A172 (cell line): ENCODE measurements at places on chromosomes 7 and 10. TPM values are rescaled to one million over a fixed set of nuclear protein-coding genes. Genes with fewer than 3 reads are reported as not detected.

GRCh38 chr10:5869156-5869555 lies 20.5 kb downstream of the ANKRD16 start:
- no peak for DNase-seq

GRCh38 chr10:89404104-89405047 lies 10.0 kb upstream of the IFIT5 start:
- DNase-seq = no peak

GRCh38 chr10:30534465-30535144 lies 94.9 kb downstream of the LYZL2 start:
- peak; percentile 56 for DNase-seq

GRCh38 chr7:147586526-147586925 lies 1004.0 kb upstream of the C7orf33 start:
- no peak for DNase-seq

DNA sequence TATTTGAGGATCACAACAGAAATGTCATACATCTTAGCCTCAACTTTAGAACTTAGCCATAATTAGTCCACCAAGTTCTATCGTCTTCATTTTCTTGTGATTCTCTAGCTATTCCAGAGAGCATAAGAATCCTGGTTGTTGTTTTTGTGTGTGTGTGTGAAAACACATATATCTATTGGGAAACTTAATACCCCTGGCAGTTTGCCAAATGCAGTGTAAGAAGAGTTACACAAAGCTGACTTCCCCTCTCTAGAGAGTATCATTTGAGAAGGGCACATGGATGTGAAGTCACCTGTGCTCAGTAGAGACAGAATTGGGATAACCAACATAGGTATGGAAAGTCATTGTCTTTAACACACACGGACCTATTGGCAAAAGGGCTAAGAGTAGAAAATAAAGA lies 19.3 kb downstream of the FOXI2 start:
- DNase-seq = no peak

SPDYE6 gene
- total RNA-seq = not detected in 2 replicates

TLX1 gene
- total RNA-seq = not detected in 2 replicates

DNA sequence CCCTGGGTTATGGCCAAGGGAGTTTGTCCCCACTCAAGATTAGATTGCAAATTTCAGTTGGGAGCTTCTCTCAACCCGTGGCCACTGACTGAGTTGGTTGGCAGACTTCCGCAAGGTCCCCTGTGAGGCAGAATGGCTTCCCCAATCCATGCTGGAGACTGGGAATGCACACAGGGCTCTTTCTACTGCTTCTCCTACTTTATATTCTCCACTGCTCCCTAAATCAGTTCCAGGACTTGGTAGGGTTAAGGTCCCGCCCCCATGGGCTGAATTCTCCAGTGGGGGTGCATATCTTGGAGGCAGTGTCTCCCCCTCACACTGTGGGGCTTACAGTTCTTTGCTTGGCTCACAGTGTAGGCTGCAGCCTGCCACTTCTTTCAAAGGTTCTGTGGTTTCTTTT lies 404.2 kb downstream of the PTPRN2 start:
- DNase-seq = no peak

ARL4A gene
- 53.5 and 62.1 TPM in 2 replicates for total RNA-seq

- peak; percentile 66 for DNase-seq
Observed at GRCh38 chr7:92717623-92717992, 118.8 kb downstream of the CDK6 start.

LIPJ gene
- total RNA-seq = 0.10 TPM in 1 of 2 replicates, not detected in the other

CCDC3 gene
- total RNA-seq = 0.03 TPM in 1 of 2 replicates, not detected in the other
